CD8-positive, alpha-beta T cell (primary cell): ENCODE measurements at places on chromosomes 13 and 19.

DNA sequence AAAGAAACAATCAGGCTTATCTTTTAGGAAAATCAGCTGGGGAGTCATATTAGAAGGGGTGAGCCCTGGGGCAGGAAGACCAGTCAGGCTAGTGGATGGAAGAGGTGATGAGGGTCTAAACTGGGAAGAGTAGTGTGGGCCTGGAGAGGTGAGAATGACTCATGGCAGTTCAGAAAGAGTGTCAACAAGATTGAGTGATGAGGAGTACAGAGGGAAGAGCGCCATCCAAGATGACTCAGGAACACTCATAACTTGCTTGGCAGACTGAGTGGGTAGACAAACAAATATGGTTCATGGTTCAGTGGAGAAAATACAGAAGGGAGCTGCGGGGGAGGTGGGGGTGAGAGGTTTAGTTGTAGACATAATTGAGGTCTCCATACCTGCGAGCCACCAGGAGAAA lies 17.3 kb upstream of the CLDN10 start:
- DNase-seq, result no peak

DNA sequence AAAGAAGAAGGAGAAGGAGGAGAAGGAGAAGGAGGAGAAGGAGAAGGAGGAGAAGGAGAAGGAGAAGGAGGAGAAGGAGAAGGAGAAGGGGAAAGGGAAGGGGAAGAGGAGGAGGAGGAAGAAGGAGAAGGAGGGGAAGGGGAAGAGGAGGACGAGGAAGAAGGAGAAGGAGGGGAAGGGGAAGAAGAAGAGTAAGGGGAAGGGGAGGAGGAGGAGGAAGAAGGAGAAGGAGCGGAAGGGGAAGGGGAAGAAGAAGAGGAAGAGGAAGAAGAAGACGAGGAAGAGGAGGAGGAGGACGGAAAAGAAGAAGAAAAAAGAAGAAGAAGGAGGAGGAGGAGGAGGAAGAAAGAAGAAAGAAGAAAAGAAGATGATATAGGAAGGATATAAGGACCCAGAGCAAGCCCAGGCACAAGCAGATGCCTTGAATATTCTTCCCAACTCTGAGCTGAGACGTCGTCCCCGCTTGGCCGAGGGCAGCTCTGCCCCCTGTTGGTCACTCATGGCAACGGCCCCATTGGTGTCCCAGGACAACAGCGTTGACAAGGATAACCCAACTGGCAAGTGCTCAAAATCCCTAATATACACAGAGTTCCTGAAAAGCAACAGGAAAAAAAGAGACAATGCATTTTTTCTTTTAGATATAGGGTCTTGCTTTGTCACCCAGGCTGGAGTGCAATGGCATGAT lies 30.6 kb upstream of the IGSF23 start:
- DNase-seq, result no peak

DNA sequence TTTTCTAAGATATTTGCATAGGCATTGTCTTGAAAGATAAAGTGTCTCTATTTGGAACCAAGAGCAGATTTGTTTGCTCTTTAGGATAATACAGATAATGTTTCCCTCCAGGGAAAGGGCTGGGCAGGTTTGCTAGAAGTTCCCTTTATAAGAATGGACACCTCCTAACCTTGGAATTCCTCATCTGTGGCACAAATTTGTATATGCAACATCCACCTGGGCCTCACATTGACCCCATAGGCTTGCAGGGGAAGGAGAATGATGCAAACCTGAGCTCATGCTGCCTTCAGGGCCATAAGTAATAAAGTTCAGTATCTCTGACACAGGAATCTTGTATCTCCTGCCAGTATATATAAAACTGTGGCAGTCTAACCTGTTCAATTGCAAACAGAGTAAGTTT lies 508.4 kb upstream of the MIR17HG start:
- DNase-seq, result no peak

DNA sequence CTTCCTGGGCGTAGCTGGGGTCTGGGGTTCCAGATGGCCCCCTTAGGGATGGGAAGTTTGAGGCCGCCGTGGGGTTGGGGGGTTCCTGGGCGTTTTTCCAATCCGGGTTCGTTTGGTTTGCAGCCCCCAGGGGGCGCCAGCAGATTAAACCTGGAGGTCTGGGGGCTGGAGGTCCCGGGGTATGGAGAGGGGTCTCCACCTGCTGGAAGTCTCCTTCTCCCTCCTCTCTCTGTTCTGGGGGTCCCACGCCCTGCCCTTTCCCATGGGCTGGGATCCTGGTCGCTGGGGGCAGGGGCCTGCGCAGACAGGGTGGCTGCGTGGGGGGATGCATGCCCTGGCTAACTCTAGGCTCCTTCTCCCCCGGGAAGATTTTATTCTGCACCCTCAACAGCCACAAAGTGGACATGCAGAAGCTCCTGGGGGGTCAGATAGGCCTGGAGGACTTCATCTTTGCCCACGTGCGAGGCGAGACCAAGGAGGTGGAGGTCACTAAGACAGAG lies 899 bp downstream of the GIPC3 start:
- peak; percentile 31 for DNase-seq

- DNase-seq, result no peak
These were observed 94.1 kb downstream of the ATP11A start for GRCh38 chr13:112783978-112784371.

- DNase-seq, result no peak
These were observed 23.5 kb upstream of the DCLK1 start for GRCh38 chr13:36154567-36155291.
